ENCODE measurements at places on chromosomes 3 and 15.

DNA sequence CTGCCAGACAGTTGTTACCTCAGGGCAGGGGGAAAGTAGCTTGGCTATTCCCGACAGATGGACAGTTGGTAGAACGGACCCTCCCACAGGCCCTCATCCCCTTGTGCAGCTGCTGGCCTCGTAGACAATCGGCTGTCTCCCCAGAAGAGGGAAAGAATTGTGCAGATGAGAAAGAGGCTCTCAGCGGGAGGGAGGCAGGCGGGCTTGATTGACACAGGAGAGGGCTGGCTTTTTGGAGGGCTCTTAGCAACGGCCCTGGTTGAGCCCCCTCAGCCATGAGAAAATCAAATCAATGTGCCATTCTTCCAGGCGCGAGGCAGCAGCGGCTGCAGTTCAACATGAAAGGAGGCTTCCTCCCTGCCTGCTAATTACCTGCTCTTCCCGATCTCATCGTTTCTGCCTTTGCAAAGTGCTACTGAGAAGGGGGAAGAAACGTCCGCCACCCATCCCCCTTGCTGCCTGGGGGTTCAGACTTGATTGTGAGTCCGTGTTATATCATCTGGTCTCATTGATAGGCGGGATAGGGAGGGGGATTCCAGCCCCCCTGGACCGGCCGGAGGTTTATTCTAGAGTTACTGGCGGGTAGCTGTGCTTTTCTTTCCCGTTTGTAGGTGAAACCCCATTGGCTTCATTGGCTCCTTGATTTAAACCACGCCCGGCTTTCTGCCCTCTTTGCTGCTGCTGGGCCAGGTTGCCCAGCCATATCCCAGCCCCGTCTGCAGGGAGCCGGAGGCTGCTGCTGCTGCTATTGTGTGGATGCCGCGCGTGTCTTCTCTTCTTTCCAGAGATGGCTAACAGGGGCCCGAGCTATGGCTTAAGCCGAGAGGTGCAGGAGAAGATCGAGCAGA is at the start of gene TAGLN3:
Gene TAGLN3, plus strand, starts transcription at position 287 of the 848 bp plus-strand sequence. Its CDS starts 501 bp downstream, at position 788.
- DNase-seq = peak; percentile 32

DNA sequence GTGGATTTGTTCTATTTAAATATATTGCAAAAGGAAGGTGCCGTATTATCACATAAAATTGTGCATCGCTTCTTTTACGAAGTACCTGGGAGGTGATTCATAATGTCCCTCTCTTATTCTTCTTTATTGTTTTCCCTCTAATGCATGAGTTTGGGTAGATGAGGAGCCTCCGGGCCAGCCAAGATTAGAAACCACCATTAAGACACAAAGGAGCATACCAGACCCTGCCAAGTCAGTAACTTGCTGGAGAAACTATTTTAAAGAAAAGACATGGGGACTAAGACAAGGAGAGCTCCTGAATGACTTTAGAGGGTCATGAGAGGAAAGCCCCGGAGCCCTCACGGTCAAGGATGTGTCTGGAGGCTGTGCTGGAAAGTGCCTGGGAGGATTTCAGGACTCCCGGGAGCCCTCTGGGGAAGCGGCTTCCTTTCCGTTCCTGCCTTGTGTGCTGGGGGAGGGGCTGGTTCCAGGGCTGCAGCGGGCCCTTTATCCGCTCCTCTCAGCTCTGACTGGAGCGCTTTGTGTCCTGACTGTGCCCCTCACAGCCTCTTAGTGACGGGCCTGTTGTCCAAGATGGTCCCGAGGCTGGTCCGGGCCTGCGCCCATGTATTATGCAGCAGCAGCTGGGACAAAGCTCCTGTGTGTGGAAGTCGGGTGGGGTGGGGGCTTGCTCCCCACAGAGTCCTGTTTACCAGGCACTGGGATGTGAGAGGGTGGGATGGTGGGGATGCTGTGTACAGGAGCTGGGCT is 35.7 kb downstream of the CORO2B start:
- peak; percentile 97 for DNase-seq

DNA sequence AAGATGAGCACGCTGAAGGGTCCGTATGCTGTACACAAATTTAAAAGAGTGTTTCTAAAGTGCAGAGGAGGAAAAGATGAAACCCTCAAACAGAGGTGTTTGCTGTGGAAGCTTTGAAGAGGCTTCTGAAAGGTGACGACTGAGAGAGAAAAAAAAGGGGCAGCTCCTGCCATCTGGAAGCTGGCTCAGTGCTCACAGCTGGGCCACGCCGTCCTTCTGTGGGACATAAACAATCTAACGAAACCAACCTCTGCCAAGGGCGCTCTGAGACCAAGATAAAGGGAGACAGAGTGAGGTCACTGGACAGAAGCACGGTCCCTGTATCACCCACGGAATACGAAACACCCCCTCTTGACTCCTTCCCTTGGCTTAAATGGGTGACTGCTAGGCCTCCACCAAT is 96.3 kb upstream of the SLC6A6 start:
- no peak for DNase-seq

- no peak for DNase-seq
Measured at GRCh38 chr15:51191766-51192165, 97.1 kb upstream of the TNFAIP8L3 start.

GRCh38 chr3:100561459-100562158 is 47.8 kb upstream of the ADGRG7 start:
- DNase-seq = no peak

GRCh38 chr15:43133430-43134156 is at the start of gene TMEM62:
Gene TMEM62 (plus strand): TSS chr15:43133586. CDS start chr15:43133803, 217 bp downstream.
- DNase-seq = peak; percentile 57

DNA sequence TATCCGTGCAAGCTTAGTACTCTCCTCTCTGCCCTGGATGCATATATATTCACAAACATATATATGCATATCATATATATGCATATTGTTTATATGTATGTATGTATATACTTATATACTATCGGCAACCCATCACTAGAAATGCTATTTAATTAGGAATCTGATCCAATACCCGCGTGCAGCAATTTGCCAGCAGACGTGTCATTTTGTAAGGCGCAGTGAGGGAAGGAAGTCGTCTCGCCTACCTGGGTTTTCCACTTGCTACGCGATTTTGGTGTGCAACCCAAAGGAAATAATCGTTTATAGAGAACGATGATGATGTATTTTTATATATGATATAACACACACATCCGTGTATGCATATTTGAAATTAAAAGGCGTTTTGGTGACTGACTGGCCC is 5.6 kb upstream of the FEZF2 start:
- DNase-seq = no peak

- DNase-seq = no peak
Measured at GRCh38 chr3:53253707-53254508, 1.9 kb downstream of the TKT start.

DNA sequence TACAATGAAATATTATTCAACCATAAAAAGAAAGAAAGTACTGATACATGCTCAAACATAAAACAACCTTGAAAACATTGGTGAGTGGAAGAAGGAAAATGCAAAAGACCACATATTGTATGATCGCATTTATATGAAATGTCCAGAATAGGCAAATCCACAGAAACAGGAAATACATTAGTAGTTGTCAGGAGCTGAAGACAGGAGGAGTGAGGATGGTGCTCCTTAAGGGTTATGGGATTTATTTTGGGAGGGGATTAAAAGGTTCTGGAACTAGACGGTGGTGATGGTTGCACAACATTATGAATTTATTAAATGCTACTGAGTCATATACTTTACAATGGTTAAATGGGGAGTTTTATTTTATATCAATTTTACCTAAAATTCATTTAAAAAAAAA is 12.1 kb upstream of the MAGI1 start:
- no peak for DNase-seq

DNA sequence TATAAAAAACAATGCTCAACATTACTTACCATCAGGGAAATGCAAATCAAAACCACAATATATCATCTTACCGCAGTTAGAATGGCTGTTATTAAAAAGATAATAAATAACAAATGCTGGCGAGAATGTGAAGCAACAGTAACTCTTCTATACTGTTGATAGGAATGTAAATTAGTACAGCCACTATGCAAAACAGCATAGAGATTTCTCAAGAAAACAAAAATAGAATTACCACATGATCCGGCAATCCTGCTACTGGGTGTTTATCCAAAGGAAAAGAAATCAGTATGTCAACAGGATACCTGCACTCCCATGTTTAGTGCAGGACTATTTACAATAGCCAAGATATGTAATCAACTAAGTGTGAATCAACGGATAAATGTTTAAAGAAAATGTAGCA is 48.1 kb downstream of the ADAM10 start:
- no peak for DNase-seq

DNA sequence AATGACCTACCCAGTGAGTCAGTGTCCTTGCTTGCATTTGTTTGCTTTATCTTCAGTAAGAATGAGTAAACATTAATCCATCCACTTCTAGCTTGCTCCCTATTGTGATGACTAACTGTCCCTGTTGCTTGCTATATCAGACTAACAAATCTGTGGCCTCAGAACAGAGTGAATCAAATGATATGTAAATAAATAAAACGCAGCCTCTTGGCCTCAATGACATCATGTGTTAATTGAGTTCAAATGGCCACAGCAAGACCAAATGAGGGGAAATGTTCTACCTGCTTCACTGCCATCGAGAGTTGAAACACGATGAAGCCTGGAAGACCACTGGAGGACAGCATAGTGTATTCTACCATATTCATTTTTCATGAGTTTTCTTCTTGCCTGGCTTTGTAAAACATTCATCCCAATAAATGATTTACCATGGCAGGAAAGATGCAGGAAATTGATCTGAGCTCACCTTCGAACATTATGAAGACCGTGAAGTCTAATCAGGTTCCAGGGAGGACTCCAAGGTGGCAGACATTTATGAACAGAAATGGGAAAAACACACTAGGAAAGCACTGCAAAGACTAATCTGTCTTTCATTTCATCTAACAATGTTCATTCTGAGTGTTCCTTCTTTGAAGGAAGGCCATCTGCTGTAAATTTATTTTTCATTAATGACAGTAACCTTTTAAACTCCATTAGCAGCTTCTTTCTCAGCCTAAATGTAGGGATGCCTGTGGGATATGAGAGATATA is 1144.5 kb downstream of the TUSC7 start:
- DNase-seq = no peak

DNA sequence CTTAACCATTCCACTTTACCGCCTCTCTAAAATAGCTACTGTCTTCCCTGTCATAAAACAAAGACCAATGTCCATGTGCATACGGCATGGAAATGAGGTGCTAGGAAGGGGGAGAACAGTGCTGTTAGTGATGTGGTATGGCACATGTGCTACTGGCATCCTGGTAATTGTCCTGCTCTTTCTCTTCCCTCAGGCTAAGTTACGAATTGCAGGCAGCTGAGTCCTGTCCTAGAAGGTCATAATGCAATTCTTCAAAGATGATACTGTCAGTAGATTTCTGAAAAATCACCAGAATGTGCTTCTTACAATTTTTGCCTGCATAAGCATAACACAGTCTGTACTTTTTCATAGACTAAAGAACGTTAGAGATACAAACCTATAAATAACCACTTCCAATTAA is 216.8 kb downstream of the RSL24D1 start:
- no peak for DNase-seq

DNA sequence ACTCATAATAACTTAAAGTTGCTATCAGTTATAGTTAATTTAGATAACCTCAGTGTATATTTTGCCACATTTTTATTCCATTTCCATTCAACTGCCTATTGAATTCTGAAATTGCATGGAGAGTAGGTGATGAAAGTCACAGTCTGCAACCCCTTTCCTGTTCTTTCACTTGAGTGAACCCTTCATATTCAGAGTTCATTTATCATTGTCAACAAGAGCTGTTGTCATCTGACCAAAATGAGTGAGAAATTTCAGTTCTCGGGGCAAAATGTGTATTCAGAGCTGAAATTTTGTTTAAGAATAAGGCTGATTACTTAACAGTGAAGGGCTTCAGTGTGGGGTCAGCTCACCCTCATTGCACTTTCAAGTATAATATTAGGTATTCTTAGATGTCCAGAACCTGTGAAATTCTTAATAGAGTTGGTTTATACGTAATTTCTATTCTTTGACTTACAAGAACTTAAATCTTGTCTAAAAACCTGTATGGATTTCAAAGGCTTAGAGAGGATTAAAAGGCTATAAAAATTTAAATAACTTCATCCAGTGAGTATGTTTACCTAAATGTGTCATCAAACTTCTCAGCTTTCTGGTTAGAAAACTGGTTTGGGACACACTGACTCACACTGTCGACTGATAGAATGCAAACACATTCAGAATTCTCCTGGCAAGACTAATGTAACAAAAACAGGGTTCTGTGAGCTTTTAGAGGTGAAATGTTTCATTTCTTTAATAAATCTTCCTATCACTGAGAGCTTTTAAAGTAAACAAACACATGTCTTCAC is 92.2 kb downstream of the CMSS1 start:
- no peak for DNase-seq
